Kidney glomerular epithelial cell (primary cell): ENCODE measurements at places on chromosomes 3 and 15.

DNA sequence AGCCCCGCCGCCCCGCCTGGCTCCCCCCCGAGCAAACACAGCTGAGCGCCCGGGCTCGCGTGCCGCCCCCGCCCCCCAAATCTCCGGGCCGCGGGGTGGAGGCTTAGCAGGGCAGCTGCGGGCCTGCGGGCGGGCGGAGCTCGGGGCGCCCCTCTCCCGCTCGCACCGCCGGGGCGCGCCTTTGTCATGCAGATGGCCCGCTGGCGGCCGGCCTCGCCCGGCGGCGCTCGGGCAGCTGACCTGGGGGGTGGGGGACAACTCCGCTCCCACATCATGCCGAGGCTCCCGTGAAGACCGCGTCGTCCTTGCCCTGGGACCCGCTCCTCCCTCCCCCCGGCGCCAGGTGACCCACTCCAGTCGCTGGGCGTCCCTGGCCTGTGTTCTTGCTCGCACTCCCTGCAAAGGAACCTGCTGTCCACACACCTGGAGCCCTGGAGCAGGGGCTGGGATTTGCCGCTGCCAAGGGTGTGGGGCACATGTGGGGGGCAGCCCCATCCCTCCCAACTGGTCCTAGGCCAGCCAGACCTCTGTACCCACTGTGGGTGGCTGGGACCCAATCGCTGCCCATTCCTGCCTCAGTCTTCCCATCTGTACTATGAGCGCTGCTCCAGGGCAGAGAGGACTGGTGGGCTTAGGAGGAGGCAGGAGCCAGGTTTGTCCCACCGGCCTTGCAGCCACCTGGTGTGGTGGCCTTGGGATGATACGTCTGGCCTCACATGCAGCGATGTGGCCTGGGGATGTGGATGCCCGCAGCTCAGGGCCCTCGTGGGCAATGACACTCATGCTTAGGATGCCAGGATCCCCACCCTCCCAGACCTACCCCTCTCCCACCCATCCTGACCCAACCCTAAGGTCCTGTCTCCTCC is 33.5 kb downstream of the DNAJB8 start:
- no peak for DNase-seq

GRCh38 chr3:14725013-14725412 is 50.1 kb downstream of the C3orf20 start:
- DNase-seq, result no peak

- no peak for DNase-seq
Measured at GRCh38 chr15:61888074-61888780, 172.0 kb downstream of the VPS13C start.

DNA sequence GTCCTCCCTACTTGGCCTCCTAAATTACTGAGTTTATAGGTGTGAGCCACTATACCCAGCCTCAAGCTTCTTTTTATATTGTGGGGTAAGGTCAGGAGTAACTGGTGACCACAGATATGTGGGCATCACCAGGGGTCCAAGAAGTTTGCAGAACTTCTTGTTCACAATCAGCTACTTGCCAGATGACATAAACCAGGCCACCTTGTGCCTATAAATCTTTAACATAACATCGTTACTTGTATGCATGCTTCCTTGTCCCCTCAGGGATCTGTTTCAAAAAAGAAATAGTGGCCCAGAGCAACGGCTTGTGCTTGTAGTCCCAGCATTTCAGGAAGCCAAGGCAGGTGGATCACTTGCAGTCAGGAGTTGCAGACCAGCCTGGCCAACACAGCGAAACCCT is 115.1 kb upstream of the FAM174B start:
- no peak for DNase-seq

- no peak for DNase-seq
Measured at GRCh38 chr3:120489421-120489820, 38.6 kb upstream of the FSTL1 start.

GRCh38 chr3:193771011-193771652 is 178.1 kb downstream of the OPA1 start:
- DNase-seq, result no peak

DNA sequence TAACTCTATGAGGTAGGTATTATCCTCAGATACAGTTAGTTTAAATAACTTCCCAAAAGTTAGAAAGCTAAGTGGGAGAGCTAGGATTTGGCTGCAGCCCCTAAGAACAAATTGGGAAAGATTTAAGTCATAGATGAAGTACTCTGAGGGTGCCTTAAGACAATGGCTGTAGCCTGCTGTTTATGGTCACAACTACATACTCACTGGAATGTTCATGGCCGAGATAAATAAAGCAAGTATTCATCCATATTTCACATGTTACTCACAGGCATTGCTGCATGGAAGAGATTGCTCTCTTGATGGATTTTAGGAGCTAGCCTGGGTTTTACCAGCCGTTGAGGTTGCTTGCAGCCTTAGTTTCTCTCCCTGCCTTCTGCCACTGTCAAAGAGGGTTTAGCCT is 145.0 kb downstream of the CMSS1 start:
- DNase-seq, result no peak

GRCh38 chr3:41424543-41425300 is 225.4 kb downstream of the CTNNB1 start:
- no peak for DNase-seq

DNA sequence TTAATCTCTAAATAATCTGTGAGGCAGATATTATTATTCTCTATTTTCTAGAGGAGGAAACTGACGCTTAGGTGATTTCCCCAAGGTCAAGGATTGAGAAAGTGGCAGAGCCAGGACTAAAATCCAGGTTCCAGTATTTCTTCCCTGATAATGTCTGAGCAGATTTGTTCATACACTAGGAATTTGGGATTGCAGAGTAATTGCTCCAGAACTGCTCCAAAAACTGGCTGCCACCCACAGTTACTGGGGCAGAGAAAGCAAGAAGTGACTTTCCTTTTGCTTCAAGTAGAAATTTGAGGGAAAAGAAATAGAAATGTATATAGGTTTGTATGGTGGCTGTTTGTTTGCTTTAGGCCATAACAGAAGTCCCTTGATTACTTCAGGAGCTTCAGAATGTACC is 60.6 kb downstream of the SLC12A8 start:
- no peak for DNase-seq

GRCh38 chr3:127113571-127113891 is 79.4 kb upstream of the PRR23E start:
- no peak for DNase-seq

GRCh38 chr3:181717549-181718171 is 5.9 kb downstream of the SOX2 start:
- DNase-seq, result no peak

DNA sequence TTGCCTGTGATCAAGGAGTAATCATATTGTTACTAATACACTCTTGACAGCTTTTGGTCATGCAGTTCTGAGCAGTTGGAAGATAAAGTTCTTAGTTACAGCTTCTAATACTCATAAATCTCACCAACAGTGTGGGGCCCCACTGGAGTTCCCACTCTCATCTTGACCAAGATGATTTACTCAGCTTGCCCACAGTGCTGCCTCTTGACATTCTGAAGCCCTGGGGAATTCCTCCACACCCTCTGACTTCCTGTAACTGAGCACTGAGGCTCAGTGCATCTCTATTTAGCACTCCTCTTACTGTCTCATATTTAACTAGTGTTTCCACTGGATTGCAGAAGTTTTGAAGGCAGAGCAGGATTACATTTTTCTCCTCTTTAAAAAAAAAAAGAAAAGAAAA is 1.9 kb upstream of the ARL6IP5 start:
- DNase-seq, result peak; percentile 86
